ENCODE measurements at places on chromosomes 6 and 20.

DNA sequence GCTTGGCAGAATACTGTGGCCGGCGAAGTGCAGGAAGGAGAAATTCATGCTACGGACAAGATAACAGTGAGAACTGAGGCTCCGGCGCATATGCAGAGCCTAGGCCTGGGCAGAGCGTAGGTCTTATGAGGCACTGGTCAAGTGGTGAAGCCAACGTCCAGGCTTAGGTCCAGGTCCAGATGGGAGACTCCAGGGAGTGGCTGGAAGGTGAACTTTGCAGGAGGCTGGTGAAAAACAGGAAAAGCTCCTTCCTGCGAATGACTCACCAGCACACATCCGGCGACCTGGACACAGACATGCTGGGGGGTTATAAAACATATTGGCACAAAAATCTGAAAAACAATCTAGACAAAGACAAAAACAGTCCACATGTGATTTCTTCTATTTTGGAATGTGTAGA lies 15.4 kb downstream of the C6orf141 start:
- DNase-seq = no peak

GRCh38 chr6:169111203-169111602 lies 142.4 kb downstream of the THBS2 start:
- DNase-seq = no peak

- DNase-seq = no peak
Observed at GRCh38 chr20:62959101-62959971, 6.8 kb downstream of the SLC17A9 start.

GRCh38 chr6:148565930-148566663 lies 180.7 kb upstream of the UST start:
- DNase-seq = no peak

- no peak for DNase-seq
Observed at GRCh38 chr6:44540881-44541280, 153.4 kb downstream of the CDC5L start.

GRCh38 chr20:63014710-63015109 lies 7.9 kb upstream of the BHLHE23 start:
- no peak for DNase-seq

DNA sequence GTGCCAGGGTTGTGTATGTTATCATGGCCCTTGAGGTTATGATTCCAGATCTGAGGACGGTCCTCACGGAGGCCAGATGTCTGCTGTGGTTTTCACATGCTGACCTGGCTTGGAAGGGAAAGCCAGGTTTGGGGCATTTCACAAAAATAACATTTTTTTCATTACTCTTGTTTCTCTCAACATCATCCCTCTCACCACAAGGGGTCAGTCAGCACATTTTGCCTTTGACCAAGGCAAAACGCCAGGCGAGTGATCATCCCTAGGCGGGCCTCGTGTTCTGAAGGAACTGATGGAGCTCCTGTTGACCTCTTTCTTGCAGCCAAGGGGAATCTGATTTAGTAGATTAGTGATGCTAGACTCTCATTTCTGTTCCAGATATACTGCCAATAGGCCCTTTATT lies 133.5 kb downstream of the TBC1D7 start:
- DNase-seq = no peak

GRCh38 chr6:102405860-102406259 lies 1012.4 kb downstream of the GRIK2 start:
- no peak for DNase-seq

- DNase-seq = no peak
Observed at GRCh38 chr6:133610227-133610840, 278.6 kb upstream of the TCF21 start.

GRCh38 chr20:29497261-29497671 lies 1760.2 kb upstream of the DEFB115 start:
- DNase-seq = peak; percentile 20

DNA sequence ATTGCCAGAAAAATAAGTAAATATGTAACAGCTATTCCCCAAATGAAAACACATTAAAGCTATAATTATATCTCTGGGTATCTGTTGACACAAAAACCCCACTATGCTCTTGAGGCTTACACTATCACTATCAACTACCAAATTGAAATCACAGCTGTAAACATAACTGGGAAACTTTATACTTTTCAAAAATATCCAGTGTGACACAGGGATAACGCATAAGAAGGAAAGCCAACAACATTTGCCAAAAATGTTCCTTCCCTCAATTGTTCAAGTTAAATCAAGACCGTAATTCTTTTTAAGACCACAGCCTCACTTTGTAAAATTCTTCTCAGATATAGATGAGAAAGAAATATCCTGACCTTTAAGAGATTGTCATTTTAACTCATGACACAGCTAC lies 3.1 kb downstream of the ZHX3 start:
- DNase-seq = no peak

DNA sequence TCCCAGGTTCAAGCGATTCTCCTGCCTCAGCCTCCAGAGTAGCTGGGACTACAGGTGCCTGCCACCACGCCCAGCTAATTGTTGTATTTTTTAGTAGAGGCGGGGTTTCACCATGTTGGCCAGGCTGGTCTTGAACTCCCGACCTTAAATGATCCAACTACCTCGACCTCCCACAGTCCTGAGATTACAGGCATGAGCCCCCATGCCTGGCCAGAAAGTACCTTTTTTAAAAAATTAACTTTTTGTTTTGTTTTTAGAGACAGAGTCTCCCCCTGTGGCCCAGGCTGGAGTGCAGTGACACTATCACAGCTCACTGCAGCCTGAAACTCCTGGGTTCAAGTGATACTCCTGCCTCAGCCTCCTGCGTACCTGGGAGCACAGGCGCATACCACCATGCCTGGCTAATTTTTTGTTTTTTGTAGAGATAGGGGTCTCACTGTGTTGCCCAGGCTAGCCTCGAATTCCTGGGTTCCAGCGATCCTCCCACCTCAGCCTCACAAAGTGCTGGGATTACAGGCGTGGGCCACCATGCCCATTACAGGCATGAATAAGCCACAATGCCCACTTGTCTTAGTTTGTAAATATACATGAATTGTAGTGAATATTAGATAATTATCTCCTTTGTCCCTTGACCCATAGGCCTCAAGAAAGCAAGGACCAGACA lies 17.4 kb upstream of the EEF1A1 start:
- no peak for DNase-seq

GRCh38 chr6:149267072-149267471 lies 50.4 kb upstream of the TAB2 start:
- no peak for DNase-seq

DNA sequence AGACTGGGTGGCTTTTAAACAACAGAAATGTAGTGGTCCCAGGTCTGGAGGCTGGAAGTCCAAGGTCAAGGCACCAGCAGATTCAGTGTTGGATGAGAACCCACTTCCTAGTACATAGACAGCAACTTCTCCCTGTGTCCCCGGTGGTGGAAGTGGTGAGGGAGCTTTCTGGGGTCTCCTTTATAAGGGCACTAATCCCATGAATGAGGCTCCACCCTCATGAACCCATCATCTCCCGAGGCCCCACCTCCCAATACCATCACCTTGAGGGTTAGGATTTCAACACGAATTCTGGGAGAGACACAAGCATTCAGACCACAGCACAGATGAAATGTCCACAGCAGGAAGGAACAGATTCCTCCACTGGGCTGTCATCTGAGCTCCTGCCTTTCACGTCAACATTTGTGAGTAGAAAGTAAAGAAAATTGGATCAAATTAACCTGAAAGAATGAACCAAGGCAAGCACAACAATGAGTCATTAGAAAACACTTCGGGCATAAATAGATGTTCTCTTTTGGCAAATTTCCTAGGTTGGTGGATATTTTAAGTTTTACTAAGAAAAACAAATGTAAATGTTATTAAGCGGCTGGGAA lies 130.7 kb downstream of the RNASET2 start:
- DNase-seq = no peak

DNA sequence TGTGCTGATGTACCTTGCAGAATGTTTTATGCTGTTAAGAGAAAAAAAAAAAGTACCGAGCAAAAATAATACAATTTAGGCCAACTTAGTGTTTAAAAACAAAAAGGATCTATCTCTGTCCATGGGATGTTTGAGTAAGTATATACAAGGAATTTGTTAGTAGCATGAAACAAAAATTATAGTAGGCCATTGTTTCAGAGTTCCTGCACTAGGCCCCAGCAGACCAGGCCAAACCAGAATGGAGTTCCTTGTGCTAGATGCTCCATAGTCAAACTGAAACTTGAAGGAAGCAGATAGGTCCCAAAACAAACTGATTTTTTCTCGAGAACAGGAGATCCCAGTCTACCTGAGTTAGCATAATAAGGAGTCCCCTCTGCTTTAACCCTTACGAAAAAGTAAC lies 72.5 kb downstream of the SNX9 start:
- DNase-seq = no peak

DNA sequence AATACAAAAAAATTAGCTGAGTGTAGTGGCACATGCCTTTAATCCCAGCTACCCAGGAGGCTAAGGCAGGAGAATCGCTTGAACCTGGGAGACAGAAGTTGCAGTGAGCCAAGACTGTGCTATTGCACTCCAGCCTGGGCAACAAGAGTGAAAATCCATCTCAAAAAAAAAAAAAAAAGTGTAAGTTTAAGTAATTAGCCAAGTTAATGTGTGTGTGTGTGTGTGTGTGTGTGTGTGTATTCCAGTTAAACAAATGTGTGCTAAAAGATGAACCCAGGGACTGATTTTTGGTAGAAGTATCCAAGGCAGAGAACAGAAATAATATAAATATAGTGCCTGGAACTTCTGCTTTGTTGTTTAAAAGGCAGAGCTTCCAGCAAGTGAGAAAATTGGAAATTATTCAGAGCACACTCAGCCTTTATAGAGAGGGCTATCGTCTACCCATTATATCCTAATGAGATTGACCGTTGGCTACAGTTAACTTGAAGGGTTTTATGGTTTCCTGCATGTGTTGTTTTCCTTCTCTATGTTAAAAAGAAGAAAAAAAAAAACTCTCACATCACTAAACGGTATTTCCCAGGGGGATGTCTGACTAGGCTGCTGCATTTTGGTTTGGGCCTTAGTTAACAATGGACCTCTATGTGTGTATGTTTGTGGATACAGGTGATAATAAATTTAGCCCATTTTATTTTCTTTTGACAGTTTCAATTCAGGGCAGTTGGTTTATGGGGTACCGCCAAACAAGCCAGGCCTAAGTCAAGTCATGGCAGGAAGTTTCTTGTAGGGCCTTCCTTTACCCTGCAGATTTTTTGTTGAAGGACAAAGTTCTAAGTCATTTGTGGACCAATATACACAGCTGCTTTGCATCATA lies 9.8 kb downstream of the SOX4 start:
- DNase-seq = no peak

GRCh38 chr6:116144605-116145004 lies 18.7 kb upstream of the COL10A1 start:
- DNase-seq = no peak

DNA sequence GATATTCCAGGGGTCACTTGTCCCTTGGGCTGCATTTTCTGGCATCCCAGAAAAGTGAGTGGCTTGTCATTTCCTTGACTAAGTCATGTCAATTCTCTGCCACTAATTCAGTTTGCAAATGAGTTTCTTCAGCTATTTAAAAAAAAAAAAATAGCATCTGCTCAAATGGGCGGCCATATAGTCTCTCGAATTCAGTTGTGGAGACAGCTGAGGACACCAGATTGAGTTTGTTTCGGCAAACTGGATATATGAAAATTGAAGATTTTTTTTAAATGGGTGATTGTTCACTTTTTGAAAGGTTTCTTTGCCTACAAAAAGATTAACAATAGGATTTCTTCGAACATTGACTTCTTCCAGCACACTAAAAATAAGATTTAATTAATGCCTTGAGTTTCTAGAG lies 96.3 kb upstream of the TIAM2 start:
- no peak for DNase-seq

GRCh38 chr20:18613553-18613952 lies 25.7 kb downstream of the DTD1 start:
- DNase-seq = no peak

DNA sequence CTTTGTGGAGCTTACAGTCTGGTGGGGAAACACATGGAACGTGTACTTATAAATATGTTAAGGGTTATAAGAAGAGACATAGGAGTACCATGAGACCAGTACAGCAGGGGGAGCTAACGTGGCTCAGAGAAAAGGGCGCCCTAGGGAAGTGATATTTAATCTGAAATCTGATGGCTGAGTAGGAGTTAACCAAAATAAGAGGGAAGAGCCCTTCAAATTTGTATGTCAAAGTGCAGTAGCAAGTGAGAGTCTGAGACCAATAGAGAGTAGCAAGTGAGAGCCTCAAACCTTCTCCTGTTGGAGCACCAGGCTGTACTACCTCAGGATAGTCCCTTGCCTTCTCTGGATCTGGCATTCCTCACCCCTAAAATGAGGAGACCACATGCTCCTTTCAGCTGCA lies 6.1 kb upstream of the PKIG start:
- DNase-seq = no peak

DNA sequence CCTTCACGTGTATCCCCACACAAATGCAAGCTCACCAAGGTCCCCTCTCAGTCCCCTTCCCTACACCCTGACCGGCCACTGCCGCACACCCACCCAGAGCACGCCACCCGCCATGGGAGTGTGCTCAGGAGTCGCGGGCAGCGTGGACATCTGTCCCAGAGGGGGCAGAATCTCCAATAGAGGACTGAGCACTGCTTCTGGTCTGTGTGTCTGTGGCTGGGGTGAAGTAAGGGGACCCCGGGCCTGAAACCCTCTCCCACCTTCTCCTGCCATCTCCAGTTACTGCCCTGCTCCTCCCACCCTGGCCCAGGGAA lies 8.3 kb downstream of the MYL9 start:
- no peak for DNase-seq

GRCh38 chr20:35515949-35516645 lies 13.4 kb downstream of the C20orf173 start:
- no peak for DNase-seq

- no peak for DNase-seq
Observed at GRCh38 chr20:61694682-61695081, 371.0 kb downstream of the TAF4 start.

DNA sequence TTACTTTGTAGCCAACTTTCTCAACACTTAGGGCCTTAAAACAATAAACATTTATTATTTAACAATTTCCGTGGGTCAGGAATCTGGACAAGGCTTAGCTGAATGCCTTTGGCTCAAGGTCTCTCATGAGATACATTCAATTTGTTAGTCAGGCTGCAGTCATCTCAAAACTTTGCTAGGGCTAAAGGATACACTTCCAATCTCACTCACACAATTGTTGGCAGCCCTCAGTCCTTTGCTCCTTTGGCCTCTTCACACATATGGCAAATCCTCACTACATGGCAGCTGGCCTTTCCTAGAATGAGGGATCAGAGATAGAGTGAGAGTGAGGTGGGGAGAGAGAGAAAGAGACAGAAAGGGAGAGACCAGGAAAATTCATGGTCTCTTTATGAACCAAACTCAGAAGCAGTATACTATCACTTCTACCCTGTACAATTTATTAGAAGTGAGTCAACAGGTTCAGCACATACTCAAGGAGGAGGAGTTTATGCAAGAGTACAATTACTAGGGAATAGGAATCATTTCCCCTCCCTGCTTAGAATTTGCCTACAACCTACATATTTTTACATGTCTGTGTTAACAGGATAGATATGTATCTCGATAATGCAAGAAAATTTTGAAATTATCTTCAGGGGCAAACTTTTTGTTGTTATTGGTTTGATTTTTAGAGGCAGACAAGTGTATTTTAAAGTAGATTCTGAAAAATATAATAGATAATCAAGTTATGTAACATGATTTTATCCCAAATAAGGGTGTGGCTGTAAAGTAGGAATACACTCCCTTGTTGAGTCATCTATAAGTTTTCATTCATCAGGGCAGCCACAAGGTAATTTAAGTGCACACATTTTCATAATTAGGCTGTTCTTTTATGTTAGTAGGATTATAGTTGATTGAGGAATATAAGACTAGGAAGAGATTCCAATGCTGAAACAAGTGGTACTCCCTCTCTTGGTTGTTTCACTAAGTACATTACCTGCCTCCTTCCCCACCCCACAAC lies 85.9 kb upstream of the HMGCLL1 start:
- no peak for DNase-seq
